CD8-positive, alpha-beta memory T cell (primary cell): ENCODE measurements at places on chromosomes 4 and X. TPM values are rescaled to one million over a fixed set of nuclear protein-coding genes. Genes with fewer than 3 reads are reported as not detected.

GRCh38 chr4:38762560-38762959 lies 20.2 kb downstream of the TLR10 start:
- H3K4me1 ChIP-seq, result no peaks in the 10 kb centered on the region
- H3K27ac ChIP-seq, result no peak overlapping the region
- no peak overlapping the region for H3K4me3 ChIP-seq
- DNase-seq, result no peak
- no peaks in the 10 kb centered on the region for H3K27me3 ChIP-seq
- no peaks in the 10 kb centered on the region for H3K36me3 ChIP-seq

GRCh38 chr4:677431-678293 lies 3.3 kb downstream of the MYL5 start:
- no peak for DNase-seq
- H3K27me3 ChIP-seq, result no peaks in the 10 kb centered on the region
- H3K4me3 ChIP-seq, result no peak overlapping the region

DNA sequence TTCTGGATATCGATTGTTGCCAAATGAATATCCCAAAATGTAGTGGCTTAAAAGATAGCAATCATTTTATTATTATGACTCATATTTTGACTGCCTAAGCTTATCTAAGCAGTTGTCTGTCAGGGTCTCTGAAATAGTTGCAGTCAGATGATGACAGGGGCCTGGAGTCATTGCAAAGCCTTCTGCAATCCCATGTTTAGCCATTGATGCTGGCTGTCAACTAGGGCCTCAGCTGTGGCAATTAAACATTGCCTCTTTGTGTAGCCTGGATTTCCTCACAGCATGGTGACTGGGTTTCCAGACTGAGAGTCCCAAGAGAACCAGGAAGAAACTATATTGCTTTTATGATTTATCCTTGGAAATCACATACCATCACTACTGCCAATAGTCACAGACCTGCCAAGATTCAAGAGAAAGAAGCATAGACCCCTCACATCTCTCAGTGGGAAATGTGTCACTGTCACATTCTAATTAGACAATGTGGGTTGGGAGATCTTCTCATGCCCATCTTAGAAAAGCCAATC lies 227.3 kb upstream of the NOCT start:
- DNase-seq, result no peak
- H3K27me3 ChIP-seq, result no peaks in the 10 kb centered on the region
- H3K27ac ChIP-seq, result no peak overlapping the region

CTAG2 gene
- 47.3 TPM for total RNA-seq

DDX53 gene
- not detected for total RNA-seq

GRCh38 chr4:3079694-3080123 lies 5.2 kb downstream of the HTT start:
- H3K4me3 ChIP-seq, result no peak overlapping the region
- no peaks in the 10 kb centered on the region for H3K36me3 ChIP-seq
- H3K27me3 ChIP-seq, result no peaks in the 10 kb centered on the region
- DNase-seq, result no peak
- no peak overlapping the region for H3K27ac ChIP-seq
- peaks cover 39% of the 10 kb centered on the region for H3K4me1 ChIP-seq

GRCh38 chrX:153876112-153876491 lies 9.9 kb downstream of the L1CAM start:
- H3K27ac ChIP-seq, result no peak overlapping the region
- no peaks in the 10 kb centered on the region for H3K4me1 ChIP-seq
- no peaks in the 10 kb centered on the region for H3K27me3 ChIP-seq
- H3K4me3 ChIP-seq, result no peak overlapping the region
- DNase-seq, result no peak
- no peaks in the 10 kb centered on the region for H3K36me3 ChIP-seq

- no peak overlapping the region for H3K27ac ChIP-seq
- no peaks in the 10 kb centered on the region for H3K36me3 ChIP-seq
- H3K27me3 ChIP-seq, result no peaks in the 10 kb centered on the region
- no peak overlapping the region for H3K4me3 ChIP-seq
- H3K4me1 ChIP-seq, result no peaks in the 10 kb centered on the region
These were observed 415.5 kb upstream of the FAT1 start for GRCh38 chr4:187139141-187139540.

- no peak for DNase-seq
- H3K4me1 ChIP-seq, result no peaks in the 10 kb centered on the region
- H3K36me3 ChIP-seq, result no peaks in the 10 kb centered on the region
- H3K27ac ChIP-seq, result no peak overlapping the region
- H3K27me3 ChIP-seq, result no peaks in the 10 kb centered on the region
These were observed 178.7 kb downstream of the DCTD start for GRCh38 chr4:182738283-182739047.
